Stimulated activated CD4-positive, alpha-beta T cell treated with anti-CD3 and anti-CD28 coated beads, Interleukin-15, amount 100 ng/mL, for 48 hours (primary cell): ENCODE measurements at places on chromosomes 4 and X.

GRCh38 chr4:108531461-108531860 lies 88.9 kb upstream of the RPL34 start:
- no peak for DNase-seq

- no peak for DNase-seq
These were observed 125.3 kb upstream of the GABRG1 start for GRCh38 chr4:46249106-46249505.

GRCh38 chr4:105241451-105241850 lies 94.8 kb downstream of the TET2 start:
- no peak for DNase-seq

GRCh38 chr4:154526151-154526550 lies 24.0 kb downstream of the PLRG1 start:
- DNase-seq, result no peak

GRCh38 chrX:15694941-15695451 lies 30.4 kb upstream of the CLTRN start:
- no peak for DNase-seq

GRCh38 chr4:77193511-77194102 lies 36.6 kb downstream of the CCNG2 start:
- peak; percentile 75 for DNase-seq

- DNase-seq, result no peak
These were observed 37.8 kb upstream of the NHSL2 start for GRCh38 chrX:71872542-71873458.

GRCh38 chr4:85565761-85566480 lies 91.0 kb downstream of the ARHGAP24 start:
- no peak for DNase-seq

GRCh38 chrX:100208076-100208475 lies 202.0 kb downstream of the PCDH19 start:
- DNase-seq, result no peak
